ENCODE measurements at places on chromosomes 2 and 18.

DNA sequence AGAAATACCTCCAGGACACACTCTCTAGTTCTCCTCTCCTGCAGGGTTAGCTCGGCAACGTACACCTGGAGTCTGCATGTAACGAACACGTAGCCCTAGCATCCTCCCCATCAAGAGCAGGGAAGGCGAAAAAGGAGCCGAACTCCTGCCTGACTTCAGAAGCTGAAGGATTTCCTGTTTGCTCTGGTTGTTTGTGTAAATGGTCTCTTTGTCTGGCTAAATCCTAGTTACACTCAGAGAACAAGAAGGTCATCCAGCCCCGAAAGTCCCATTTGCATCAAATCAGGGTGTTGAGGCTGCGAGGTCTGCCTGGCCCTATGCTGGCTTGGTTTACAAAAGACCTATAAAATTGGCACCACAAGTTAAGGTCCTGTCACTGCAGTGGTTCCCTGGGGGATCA, 66.4 kb upstream of the POMC start:
- no peak for DNase-seq

DNA sequence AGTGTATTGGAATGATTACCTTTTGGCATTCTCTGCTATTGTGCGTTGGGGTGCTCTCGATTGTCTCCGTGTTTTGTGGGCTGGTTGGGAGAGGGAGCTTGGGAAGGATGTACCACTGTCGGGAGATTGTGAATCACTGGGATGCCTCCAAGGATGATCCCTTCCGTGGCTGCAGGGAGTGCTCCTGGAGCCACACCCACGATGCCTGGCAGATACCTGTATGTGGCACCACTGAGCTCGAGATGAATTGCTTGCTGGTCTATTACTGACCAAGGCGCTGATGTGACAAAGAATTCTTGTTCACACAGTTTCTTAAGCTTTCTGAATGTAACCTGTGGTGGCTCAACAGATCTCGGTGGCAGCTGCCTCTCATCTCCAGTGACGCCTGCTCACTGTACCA, 159.7 kb upstream of the LHCGR start:
- DNase-seq = no peak

DNA sequence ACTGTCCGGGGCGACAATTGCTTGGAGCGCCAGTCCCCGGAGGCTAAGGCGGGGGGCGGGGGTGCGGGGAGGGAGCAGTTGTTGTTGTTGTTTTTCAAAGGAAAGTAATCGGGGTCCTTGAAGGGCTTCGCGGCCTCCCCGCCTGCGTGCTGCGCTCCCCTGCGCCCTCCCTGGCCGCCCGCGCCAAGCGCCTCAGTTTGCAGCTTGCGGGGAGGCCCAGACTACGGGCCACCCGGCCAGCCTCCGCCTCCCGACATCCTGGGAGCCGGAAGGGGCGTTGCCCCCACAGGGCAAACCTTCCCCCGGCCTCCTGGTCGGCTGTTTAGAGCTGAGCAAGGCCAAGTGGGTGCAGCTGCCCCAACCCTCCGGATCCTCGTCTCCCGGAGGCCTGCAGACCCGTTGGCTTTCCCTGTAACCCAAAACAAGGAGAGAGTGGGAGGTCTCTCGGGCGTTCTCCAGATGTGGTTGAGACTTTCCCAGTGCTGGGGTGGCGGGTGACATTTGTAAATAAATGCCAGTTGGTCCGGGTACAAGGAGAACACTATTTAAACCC, 3.7 kb upstream of the SIX3 start:
- DNase-seq = peak; percentile 69

DNA sequence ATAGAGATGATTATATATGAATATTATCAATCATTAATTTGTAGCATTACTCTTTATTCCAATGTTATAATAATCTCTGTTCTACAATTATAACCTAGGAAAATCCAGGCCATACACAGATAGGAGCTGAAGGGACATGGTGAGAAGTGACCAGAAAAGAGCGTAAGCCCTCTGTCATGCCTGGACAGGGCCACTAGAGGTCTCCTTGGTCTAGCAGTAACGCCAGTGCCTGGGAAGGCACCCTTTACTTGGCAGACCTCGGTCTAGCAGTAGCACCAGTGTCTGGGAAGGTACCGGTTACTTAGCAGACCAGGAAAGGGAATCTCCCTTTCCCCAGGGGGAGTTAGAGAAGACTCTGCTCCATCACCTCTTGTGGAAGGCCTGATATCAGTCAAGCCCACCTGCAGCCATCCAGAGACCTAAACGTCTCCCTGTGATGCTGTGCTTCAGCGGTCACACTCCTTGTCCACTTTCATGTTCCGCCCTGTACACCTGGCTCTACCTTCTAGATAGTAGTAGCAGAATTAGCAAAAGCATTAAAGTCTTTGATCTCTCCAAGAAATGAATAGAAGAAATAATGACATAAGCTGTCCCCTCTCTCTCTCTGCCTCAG, 447.5 kb upstream of the FSIP2 start:
- DNase-seq = no peak

DNA sequence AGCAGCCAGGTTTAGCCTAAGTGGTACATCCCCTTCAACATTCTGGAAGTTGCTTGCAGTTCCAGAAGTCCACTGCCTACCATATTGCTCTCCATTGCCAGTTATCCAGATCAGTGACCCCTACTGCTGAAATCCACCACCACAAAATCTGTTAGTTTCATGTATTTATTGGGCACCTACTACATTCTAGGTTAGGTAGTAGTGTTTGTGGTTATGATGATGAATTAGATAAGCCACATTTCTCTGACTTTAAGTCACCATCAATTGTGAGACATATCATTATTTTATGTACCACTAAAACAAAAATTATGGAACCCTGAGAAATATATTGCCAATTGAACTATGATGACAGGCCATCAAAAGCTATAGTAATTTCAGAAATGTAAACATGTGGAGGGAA, 139.5 kb upstream of the PKDCC start:
- DNase-seq = no peak

- no peak for DNase-seq
These were observed 12.1 kb downstream of the PLEKHH2 start for GRCh38 chr2:43648994-43649701.

DNA sequence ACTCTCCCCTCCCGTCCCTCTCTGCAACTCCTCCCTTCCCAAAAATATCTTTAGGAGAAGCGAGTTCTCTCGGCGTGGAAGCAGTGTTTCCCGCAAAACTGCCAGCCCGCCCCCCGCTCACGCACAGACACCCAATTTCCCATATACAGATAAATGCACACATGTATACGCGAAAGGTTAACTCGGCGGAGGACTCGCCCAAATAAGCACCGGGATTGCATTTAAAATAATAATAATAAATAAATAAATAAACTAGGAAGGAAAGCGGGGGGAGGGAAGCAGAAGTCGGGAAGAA, 70.0 kb upstream of the PSMD14 start:
- DNase-seq = no peak

GRCh38 chr2:143934626-143935481, 585.1 kb downstream of the ZEB2 start:
- peak; percentile 26 for DNase-seq

- peak; percentile 69 for DNase-seq
These were observed 5.0 kb downstream of the EVX2 start for GRCh38 chr2:176078541-176079284.

DNA sequence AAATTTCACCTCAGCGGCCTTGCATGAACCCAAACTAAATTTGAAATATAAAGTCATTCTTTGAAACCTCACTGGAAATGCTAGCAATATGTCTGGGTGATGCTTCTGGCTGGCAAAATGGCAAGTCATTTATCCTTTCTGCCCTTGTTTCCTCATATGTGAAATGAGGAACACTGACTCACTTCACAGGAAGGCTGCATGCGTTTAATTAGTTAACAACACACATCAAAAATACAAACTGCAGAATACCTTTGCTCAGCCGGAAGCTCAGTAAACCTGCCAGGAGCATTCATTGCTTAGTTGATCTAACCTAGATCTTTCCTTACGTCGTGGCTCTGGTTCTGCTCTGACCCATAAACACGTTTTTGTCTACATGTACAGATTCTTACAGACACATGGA, 214.2 kb upstream of the ACVR2A start:
- no peak for DNase-seq

DNA sequence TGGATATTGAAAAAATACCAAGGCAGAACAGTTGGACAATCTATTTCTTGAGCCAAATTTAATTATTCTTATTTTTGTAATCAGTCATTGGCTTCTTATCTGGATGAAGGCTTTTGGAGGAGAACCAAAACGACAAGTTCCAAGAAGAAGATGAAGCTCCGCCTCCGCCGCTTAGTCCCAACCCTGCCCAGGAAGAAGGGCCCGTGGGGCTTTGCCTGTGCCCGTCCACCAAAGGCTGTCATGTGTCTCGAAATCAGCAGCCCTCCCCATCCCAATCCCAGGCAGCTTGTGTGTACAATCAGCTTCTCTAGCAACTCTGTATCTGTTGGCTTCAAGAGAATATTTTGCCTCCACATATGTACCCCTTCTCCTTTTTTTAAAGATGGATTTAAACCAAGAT, 24.6 kb downstream of the PTRHD1 start:
- no peak for DNase-seq

GRCh38 chr18:58102875-58103274, 58.8 kb downstream of the NEDD4L start:
- no peak for DNase-seq

DNA sequence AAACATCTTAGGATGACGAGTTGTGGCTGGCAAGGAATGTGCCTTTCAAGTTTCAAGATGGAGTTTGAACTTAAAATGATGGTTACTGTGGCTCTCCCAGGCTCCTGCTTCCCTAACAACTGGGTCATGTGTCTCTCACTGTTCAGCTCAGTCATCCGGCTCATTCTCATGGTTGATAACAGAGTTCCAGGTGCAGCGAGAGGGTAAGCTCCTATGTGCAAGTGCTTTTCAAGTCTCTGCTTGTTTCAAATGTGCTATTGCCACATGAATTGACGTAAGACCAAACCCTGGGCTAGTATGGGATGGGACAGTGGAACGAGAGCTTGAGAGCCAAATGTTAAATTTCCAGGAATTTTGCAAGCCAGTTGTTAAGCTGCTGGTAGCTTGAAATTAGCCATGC, 19.5 kb upstream of the PUM2 start:
- no peak for DNase-seq

- DNase-seq = no peak
These were observed 3.9 kb upstream of the FSIP2 start for GRCh38 chr2:185734658-185735057.

DNA sequence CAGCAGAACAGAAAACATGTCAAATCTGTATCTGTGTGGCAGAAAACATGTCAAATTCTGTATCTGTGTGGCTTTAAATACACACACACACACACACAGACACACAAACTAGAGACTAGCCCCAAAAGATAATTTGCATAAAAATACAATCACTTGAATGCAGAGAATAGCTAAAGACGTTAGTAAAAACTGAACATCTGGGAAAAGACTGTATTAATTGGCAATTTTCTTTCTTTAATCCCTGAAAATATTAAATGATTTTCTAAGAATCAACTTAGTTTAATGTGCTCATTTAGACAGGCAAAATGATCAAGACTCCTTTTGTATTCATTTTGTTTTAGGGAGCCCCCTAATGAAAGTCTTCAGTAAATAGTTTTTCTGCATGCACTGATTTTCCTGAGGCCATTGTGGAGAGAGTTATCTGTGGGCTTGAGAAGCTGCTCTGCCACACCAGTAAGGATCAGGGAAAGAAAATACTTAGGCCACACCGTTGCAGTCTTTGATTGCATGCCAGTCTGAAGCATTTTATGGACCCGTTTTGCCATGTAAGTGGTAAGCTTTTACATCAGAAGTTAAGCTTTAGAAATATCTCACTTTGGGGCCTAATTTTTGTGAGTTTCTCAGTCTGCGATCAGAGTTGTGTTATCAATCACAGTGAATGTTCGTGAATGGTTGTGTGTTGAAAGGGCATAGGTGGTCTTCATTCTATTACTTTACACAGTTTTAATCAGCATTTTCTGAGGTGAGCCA, 2.2 kb downstream of the SPATS2L start:
- peak; percentile 11 for DNase-seq

DNA sequence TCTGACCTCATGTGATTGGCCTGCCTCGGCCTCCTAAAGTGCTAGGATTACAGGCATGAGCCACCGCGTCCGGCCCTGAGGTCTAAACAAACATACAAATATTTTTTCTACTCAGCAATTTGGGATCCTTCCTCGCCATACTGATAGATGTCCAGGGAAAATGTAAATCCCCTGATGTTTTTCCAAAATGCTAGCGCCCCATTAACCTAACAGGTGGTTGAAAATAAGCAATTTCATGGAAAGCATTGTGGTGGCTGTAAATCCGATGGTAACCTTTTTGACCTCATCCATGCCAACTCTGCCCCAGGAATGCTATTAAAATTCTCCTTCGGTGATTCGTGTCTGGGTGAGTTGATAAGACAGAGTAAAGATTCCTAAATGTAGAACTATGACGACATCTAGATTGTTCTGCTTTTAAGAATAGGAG, 19.3 kb downstream of the GEMIN6 start:
- DNase-seq = no peak

DNA sequence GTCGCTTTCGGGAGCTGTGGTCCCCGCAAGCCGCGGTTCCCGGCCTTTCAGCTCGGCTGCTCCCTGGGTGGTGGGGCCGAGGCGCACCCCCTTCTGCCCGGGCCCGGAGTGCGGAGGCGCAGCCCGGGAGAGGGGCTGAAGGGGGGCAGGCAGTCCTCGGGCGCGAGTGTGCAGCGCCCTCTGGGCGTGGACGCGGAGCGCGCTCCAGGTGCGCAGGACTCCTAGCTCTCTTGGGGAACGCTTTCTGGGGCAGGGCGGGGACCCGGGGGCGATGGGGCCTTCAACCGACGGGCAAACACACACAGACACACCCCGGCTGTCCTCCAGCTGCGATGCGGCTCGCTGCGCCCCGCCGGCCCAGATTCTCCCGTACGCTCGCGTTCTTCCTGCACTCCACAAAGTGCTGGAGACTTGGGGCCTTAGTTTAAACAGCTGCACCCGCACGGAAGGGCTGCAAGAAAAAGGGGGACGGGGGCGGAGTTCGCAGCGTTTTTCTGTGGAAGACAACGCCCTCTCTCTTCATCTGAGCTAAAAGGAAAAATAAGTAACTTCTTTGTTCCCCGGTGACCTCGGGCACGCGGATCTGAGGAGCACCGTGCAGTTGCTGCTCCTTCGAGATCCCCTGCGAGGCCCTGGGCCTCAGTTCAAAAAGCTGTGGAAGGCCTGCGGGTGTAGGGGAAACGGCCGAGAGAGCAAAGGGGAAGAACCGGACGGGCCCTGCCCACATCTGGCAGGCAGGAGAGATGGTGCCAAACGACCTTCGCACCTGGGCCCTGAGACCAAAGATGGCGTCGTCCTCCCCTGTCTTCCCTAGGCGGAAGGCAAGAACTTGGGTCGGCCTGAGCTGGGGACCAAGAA, 593 bp upstream of the SDC1 start:
- DNase-seq = peak; percentile 86

GRCh38 chr2:177284531-177284930, 20.0 kb upstream of the NFE2L2 start:
- DNase-seq = no peak

- DNase-seq = no peak
These were observed 285.4 kb downstream of the ZNF516 start for GRCh38 chr18:76209597-76209996.

- no peak for DNase-seq
These were observed 1089.9 kb upstream of the SLC39A10 start for GRCh38 chr2:194566907-194567660.

DNA sequence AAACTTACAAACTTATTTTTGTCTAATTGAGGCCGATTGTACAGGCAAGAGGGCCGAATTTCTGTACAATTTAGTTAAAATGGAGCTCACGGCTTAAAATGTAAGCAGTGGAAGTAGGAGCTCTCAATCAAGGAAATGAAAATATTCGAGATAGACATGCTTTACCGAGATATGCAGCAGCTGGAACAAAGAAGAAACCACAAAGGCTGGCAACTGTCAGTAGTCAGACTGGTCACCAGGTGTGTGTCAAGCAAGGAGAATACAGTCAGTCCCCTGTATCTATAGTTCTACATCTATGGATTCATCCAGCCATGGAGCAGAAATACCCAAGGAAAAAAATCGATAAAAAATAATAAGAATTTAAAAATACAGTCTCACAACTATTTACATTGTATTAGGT, 122.6 kb downstream of the WDSUB1 start:
- DNase-seq = no peak
